ENCODE measurements at places on chromosomes 5 and 9.
A peak's percentile ranks its signal among the peaks of the same experiment; 100 is the strongest.

GRCh38 chr5:141192110-141192725 is at the start of gene PCDHB10:
Gene PCDHB10 (plus strand): TSS chr5:141192353. CDS start chr5:141192553, 200 bp downstream.
- peak; percentile 46 for DNase-seq

DNA sequence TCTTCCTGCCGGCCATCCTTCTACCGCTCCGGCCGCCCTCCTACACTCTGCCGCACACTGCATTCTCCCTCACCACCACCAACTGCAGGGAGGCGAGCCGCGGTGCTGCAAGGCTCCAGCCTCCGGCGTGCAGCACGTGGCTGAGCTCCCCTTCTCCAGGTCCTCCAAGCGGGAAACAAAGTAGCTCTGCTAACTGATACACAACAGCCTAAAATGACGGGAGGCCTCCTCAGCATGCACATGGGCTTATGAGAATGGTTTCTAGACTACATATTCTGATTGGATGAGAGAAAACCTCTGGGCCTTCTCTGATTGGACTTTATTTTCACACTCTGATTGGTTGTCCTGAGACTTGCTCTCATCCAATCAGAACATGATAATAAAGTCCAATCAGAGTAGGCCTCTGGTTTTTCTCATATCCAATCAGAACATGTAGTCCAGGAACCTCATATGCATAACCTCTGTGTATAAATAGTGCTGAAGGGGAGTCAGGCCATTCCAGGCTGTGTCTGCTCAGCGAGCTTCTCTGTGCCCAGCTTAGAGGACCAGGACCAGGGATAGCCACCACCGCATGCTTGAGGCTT is 27.0 kb upstream of the ZNF354B start:
- DNase-seq, result peak; percentile 61

DNA sequence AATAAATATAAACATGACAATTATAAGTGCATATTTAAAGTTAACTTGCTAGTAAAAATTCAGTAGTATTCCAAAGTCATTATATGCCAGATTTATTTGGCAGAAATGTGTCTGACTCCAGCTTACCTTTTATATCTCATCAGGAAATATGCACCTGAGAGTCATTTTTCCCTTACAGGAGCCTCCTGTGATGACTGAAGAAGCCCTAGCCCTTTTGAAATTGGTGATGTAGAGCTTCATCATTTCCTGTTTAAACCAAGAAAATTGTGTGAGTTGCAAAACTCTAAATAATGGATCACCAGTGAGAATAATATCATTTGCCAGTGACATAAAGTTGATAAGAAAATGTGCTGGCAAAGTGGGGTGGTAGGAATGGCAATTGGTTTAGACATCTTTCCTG is 42.1 kb upstream of the CTNND2 start:
- no peak for DNase-seq

DNA sequence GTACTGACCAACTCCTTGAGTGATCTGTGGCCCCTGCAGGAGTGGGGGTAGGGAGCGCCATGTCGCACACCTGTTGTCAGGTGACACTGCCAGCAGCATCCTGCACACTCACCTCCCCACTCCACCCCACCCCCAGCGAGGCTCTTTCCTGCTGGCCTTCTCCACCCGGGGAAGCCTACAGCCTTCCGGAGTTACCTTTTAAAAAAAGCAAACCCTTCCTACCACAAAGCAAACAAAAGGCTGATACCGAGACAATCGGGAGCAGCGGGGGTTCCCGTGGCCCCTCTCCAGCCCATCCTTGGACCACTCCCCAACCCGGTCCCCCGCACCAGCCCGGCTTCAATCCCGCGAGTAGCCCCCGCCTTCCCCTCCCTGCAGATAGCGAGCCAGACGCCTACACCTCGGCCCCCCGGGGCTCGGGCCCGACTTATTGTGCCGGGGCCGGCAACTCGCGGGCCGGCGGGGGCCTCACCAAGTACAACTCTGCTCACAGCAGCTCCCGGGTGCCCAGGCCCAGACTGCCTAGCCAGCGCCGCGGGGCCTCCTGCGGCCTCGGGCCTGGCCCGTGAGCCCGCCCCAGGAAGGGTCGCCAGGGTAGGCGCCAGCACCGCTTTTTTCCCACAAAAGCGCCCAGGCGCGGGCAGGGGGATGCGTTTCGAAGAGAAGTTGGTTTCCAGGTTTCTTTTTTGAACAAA is 724 bp downstream of the MACROH2A1 start:
- peak; percentile 90 for DNase-seq

DNA sequence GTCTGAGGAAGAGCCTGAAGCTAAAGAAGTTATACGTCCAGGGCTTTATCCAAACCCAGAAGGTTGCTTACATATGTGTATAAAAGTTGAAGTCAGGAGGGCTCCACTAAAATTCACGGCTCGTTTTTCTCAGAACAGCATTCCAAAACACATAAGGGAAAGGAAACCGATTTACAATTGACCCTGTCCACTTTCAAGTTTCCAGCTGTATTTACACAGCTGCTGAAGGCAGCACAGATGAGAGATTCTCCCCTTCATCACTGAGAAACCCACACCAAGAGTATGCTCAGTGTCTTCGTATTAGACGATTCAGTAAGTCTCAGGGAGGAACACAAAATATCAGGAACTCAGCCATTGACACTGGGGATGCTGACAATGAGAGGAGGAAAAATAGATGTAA is 5.9 kb upstream of the NREP start:
- DNase-seq, result peak; percentile 37

GRCh38 chr9:108477529-108478006 is 378.2 kb downstream of the ACTL7B start:
- peak; percentile 1 for DNase-seq

- DNase-seq, result no peak
Observed at GRCh38 chr9:115691693-115692092, 461.9 kb upstream of the PAPPA start.

DNA sequence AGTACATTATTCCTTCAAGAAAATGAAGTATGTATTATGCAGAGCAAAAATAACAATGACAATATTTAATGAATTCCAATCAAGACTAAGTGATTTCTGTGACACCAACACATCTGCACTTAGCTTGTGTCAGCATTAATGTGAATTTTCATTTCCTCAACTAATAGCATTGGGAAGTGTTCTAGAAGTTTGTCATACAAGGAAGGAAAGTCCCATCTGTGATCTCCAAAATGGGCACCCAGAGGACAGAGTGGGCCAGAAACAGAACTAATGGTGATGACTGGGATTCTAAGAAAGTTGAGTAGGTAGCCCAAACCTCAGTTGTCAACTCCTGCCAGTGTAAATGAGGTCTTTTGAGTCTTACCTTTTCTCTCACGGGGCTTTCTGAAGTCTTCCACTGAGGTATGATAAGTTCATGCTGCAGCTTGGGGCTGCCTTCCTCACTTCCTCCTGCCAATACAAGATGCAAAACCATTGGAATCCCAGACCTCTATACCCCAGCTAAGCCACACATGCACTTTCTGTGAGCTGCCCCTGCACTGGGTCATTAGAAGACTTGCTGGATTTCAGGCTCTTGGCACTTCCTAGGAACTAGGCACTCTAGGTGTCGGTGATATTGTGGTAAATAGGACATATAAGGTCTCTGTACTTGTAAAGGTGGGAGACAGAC is 4.9 kb downstream of the ADAM19 start:
- DNase-seq, result no peak

DNA sequence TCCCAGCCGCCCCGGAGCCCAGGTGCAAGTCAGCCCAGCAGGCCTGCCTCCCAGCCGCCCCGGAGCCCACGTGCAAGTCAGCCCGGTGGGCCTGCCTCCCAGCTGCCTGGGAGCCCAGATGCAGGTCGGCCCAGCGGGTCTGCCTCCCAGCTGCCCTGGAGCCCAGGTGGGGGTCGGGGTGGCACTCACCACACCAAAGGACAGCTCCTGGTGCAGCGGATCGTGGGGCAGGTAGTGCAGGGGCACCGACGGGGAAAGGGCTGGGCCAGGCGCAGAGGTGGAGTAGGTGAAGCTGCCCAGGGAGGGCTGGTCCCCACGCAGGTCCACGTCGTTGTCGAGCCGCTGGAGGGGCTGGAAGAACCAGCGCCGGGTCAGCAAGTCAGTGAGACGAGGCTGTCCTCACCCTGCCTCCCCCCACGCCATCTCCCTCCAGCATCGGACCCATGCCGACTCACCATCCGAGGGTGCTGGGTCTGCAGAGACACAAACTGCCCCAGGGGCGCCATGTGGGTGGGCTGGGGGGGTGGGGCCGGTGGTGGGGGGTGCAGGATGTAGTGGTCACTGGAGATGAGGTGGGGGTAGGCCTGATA is 6.7 kb downstream of the RNF44 start:
- DNase-seq, result no peak

GRCh38 chr5:64942460-64942859 is 173.7 kb downstream of the CWC27 start:
- no peak for DNase-seq

GRCh38 chr5:128553747-128554146 is 15.7 kb upstream of the FBN2 start:
- no peak for DNase-seq

GRCh38 chr9:126366366-126367011 is 39.9 kb downstream of the MVB12B start:
- DNase-seq, result no peak

DNA sequence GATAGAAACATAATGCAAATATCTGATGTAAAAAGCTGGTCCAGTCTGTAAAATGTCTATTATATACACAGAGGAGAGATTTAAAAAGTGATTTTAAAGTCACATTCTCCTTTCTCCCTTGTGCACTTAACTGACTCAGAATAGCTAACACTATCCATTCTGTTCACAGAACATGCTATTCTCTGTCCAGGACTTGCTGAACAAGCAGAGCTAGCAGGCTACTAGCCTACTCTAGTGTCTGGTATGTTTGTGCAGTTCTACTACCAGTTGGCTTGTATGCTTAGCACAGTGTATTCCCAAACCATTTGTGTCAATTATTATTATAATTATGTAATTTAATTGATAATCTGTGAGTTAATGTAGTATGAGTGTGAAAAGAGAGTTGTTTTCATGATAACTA is 161.7 kb upstream of the NUDT12 start:
- no peak for DNase-seq

GRCh38 chr5:73256012-73256411 is 83.0 kb downstream of the TMEM174 start:
- DNase-seq, result no peak

GRCh38 chr9:14741369-14741768 is 18.8 kb upstream of the CER1 start:
- DNase-seq, result no peak

GRCh38 chr9:89980600-89980999 is 375.8 kb downstream of the GADD45G start:
- DNase-seq, result peak; percentile 44

- DNase-seq, result no peak
Observed at GRCh38 chr5:32108167-32108566, 66.0 kb downstream of the GOLPH3 start.

DNA sequence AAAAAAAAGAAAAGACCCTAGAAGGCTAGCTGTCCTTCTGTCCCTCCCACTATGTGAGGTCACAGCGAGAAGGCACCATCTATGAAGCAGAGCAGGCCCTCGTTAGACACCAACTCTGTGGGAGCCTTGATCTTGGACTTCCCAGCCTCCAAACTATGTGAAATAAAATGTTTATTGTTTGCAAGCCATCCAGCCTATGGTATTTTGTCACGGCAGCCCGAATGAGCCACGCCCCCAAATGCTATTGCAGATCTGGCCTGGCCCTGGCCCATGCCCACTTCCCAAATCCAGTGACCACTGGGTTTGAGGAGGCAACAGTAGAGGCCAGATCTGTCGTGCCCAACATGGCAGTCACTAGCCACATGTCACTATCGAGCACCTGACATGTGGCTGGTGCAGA is 10.8 kb downstream of the STK10 start:
- DNase-seq, result no peak

DNA sequence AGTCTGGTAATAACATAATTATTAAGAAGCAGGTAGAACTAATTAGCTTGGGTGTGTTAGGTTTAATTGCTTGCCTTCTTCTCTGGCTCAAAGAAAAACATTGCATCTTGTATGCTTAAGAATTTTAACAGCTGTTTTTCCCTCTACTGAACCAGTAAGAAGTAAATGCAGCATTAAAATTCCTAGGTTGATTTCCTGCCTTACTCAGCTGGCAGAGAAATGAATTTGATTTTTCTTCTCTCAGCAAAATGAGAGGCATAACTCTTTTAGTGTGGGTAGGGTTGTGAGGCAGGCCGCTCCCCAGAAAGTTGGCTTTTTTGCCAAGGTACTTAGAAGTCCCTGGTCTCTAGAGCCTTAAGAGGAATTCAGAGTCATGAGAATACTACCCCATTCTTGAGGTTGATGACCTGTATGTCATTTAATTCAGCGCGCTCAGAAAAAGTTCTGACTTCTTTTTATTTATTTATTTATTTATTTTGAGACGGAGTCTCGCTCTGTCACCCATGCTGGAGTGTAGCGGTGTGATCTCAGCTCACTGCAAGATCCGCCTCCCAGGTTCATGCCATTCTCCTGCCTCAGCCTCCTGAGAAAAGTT is 302.6 kb downstream of the ARHGEF28 start:
- DNase-seq, result no peak

DNA sequence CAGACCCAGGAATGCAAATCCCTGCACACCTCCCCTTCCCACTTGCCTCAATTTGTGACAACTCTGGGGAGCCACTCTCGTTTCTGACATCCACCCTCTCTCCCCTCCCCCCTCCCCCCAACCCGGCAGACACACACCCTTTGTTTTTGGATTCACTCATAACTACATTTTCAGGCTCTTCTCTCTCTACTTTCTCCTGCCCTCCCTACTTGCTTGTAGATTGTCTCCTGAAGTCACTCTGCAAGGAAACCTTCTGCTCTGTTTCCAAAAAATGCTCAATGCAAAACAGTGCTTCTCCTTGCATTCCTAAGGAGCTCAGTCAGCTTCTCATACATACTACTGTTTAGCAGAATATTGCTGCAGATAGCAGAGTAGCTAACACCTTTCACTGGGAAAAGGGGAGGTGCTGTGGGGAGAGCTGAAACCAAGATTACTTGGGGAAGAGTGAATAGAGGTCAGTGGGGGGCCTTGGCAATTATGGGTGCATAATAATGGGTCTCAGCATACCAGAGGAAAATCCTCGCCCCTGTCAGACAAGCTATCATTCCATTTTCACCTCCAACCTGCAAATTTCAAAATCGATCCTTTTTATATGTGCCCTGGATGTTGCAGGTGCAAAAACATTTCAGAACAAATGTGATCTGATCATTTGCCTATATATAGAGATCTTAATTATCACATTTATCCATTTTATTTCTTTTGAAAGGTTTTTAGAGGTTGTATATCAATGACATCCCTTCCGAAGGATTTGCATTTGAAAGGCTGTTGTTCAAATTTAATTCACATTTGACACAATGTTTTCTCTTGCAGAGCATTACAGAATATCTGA is 1860.7 kb upstream of the WWC1 start:
- DNase-seq, result no peak

DNA sequence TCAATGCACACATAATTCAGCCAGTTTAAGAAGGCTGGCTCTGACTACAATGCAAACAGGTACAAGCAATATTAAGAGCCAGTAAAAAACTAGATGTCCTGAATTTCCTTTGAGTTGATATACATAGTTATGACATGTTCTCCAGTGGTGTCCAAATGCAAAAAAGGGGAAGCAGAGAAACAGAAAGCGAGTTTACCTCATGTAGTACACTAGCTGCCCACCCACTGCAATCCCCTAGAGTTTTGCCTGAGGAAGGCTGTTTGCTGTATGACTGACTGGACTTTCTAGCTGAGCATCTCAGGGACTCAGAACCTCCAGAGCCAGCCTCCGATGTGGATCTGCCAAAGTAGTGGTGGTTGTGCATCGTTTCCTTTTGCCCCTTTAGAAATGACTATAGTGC is 44.8 kb upstream of the SLC1A3 start:
- no peak for DNase-seq

Data from NCI-H146 (cell line).